ENCODE measurements at places on chromosomes 7 and 10.

DNA sequence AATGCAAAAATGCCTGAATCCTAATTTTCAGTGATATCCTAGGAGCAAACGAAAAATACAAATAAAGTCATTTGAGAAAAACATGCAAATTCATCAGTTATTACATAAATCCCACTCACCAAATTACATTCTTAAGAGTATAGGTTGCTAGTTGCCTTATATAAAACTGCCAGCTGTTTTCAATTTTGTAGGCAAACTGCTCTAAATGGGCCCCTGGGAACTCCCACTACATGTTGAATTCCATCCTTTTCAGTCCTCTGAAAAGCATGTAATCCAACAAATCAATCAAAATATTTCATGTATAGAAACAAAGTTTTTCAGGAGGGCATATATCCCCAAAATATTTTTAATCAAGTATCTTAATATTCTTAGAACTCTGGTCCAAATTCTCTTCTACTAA, 2.1 kb upstream of the JMJD1C start:
- no peak for DNase-seq

GRCh38 chr10:29254123-29255046, 34.5 kb upstream of the LYZL1 start:
- no peak for DNase-seq

DNA sequence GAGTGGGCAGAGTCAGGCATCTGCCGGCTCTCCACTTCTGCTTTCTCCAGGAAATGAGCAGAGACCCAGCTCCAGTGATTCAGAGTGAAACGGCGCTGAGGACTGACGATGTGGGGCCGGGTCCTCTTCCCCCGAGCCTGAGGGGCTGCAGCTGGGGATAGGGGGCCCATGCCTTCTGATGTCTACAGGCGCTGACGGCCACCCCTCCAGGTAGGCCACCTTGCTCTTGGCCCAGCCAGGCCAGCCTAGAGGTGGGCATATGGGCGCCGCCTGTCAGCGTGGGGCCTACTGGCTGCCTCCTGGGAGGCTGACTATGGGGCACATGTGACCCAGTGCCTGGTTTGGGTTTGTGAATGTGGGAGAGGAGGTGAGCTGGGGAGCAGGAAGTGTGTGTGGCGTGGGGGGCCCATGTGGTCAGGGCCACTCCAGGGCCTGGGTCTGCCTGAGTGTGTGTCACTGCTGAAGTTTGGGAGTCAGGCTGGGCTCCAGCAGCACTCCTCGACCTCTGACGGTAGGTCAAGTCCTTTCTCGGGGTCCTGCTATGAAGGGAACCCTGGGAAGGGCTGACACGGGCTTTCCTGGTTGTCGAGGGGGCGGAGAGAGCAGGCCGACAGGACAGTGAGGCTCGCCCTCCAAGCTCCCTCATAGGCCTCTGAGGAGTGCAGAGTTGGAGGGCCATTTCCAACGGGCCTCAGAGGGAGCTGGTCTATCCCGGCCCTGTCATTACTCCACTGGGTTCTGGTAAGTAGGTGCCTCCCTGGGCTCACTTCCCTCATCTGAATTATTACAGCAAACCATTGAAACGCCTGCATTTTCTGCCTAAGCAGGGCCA, at the start of gene WDFY4:
Gene WDFY4, plus strand, starts transcription at position 82 of the 832 bp plus-strand sequence. CDS start 24,860 bp downstream, outside the sequence.
- no peak for DNase-seq

- no peak for DNase-seq
Observed at GRCh38 chr10:22334414-22335172, 10.7 kb upstream of the SPAG6 start.

GRCh38 chr10:8035641-8036470, 18.6 kb upstream of the GATA3 start:
- DNase-seq, result peak; percentile 15

- DNase-seq, result no peak
Observed at GRCh38 chr10:120941501-120941900, 90.3 kb downstream of the WDR11 start.

DNA sequence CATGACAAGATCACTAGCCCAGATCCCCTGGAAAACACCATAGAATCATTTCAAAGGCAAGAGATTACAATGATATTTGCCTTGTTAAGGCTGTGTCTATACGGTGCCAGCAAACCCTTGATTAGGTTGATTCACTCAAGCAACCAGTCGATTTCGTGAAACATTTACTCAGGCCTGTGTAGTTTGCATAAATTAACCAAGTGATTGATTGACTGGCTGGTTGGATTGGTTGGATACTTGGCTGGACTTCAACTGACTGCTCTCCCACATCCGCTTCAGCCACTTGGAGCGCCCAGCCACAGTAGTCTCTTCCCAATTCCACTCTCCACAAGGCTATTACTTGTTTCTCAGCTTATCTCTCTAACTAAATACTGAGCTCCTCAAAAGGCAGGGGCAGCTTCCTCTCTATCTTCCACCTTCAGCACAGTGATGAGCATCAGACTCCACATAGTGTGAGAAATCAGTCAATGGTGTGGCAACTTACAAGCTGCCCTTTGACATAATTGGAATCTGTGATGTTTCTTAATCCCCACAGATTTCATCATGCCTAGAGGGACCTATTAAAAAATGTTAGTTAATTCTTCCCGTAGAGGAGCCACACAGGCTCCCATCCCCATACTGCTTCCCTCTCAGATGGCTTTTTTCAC, 217.4 kb downstream of the GRM8 start:
- DNase-seq, result peak; percentile 32

DNA sequence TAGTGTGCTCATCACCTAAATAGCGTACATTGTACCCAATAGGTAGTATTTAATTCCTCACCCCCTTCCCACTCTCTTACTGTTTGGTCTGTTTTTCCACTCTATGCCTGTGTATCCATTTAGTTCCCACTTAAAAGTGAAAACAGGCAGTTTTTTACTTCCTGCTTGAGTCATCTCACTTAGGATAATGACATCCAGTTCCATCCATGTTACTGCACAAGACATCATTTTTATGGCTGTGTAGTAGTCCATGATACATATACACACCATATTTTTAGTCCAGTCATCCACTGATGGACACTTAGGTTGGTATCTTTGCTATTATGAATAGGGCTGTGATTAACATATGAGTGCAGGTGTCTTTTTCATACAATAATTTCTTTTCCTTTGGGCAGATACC, 10.1 kb downstream of the STK17A start:
- DNase-seq, result no peak

GRCh38 chr7:8206956-8207355, 55.0 kb downstream of the ICA1 start:
- DNase-seq, result no peak

DNA sequence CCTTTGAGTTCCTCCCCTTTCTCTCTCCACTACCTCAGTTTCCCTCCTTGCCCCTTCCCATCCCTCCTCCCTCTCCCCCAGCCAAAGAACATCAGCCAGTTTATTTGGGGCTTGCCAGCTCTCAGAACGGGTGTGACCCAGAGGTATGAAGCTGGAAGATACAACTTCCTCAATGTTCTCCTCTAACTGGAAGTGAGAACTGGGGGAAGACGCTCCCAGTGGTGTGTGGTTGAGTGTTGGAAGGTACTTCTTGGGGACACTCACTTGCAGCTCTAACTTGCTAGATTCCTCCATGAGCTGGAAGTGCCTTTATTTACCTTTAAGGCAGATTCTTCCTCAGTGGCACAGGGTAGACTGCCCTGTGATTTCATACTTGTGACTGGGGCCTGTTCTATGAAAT, 110.5 kb upstream of the HABP2 start:
- DNase-seq, result no peak

DNA sequence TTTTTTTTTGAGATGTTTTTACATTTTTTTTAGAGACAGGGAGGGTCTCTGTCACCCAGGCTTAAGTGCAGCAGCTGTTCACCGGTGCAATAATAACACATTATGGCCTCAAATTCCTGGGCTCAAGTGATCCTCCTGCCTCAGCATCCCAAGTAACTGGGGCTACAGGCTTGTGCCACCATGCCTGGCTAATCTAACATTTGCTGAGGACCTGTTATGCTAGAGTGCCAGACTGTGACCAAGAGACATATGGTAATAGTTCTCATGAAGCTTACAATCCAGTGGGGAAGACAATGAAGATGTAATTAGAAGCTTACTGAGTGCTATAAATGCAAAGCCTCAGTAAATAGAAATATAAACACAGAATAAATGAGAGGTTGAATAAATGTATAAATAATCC, 17.6 kb upstream of the ORC5 start:
- DNase-seq, result no peak

GRCh38 chr10:124697443-124697836, 46.7 kb downstream of the FAM53B start:
- DNase-seq, result no peak

GRCh38 chr10:119254335-119254734, 47.0 kb downstream of the GRK5 start:
- DNase-seq, result no peak

DNA sequence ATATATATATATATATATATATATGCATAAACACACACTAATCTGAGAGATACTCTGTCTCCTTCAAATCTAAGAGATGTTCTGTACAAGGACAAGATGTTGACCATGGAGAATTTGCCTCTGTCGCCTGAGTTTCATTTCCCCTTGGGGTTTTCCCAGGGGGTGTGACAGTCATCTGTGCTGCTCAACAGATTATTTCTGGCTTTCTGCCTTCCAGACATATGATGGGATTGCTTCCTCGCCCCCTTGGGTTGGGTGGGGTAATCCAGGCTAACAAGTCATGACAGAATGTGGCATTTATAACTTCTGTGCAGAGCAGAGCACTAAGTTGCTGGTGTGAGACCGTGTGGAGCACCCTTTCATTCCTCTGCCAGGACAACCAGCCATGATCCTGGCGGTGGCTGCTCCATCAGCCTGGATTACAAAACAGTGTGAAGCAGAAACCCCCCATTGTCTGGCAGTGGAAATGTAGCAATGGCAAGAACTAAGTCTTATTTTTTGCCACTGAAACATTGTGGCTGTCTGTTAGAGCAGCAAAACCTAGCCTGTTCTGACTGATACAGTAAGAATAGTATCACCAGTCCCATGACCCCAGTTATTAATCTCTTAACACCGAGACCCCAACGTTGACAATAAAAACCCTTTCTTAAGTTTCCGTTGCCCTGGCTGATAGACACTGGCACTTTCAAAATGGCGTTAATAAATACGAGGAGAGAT, 13.7 kb upstream of the USP6NL start:
- no peak for DNase-seq

DNA sequence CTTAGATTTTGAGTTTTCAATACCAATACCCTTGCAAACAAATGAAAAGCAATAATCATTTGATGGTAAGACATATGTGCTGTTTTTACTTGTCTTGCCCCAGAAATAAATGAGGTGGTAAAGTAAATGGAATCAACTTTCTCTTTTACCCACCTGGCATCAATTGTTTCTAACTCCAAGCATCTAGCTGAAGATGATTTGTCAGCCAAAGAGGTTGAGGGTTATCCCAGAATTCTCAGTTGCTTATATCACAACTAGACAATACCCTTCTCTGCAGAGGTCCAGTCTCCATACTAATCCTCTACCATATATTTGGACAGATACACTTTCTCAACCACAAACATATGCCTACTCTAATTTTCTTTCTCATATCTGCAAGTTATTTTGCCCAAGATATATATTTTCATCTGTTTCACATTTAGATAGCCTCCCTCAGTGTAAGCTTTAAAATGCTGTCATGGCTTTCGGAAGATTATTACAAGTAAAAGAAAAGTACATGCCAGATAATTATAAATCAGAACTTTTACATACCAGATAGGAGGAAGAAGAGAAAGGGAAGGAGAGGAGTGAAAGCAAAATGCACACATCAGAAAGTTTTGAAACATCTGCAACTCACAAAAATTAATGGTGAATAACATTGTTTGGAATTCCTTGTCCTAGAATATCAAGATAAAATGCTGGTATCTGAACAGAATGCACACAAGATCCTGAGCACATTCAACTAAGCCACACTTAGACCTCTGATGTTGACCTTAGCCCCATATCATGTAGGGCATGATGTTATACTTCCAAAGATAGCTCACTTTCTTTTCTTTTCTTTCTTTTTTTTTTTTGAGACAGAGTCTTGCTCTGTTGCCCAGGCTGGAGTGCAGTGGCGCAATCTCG, 146.6 kb downstream of the REEP3 start:
- DNase-seq, result no peak

DNA sequence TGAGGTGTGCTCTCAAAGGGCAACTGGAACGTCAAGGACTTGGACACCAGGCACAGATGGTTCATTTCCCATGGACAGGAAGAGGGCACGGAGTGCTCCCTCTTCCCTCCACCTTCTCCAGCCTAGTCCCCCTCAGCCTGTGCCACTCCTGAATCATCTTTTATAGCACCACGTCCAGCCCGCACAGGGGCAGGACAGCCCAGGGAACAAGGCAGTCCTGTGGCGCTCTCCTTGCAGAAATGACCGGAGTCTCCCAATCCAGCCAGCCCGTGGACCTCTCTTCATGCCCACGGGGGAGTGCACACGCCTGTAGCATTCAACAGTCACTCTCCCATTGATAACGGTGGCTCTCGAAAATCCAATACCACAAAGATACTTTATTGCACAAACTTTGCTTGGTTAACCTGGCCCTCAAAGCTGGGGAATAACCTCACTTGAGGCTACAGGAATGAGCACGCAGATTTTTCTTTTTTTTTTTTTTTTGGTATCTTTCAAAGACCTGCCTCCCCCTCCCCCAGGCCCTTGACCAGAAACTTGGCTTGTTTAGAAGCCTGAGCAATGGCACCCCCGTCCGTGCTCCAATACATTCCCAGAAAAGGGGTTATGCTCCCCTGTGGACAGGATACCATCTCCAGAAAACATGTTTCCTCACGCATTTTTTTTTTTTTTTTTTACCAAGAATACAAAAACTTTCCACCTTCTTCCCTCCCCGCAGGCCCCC, 733 bp downstream of the PRKCQ start:
- peak; percentile 11 for DNase-seq

DNA sequence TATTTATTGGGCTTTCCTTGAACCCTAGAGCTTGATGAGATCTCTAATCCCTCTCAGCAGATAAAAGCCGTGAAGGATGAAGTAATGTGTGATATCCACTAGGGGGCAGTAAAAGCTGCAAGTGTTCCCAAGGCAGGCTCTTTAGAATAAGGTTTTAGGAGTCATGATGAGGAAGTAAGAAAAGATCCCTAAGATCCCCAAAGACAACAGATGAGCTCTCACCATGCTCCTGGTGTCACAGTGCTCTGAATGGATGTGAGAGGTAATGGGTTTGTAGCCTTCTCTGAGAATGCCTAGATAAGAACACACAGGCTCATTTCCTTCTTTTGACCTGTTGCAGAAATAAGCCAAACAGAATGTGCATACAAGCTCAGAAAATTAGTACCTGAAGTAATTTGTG, 70.4 kb upstream of the ITPRID1 start:
- peak; percentile 51 for DNase-seq

DNA sequence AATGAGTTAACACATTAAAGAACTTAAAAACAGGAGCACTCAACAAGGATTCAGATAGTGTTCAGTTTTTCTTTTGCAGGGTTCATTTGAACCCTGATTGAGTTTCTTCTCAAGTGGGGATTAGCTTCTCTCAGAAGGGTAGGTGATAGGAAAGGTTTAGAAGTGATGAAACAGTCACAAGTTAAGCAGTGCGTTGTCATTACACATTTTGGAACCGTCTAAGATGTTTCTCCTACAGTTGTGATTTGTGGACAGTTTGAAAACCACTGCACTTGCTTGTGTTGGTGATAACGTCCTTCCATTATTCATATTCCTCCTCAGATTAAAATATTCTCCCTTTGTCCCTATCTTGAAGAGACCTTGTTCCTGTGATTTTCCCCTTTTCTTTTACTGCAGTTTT, 2.7 kb downstream of the STMP1 start:
- DNase-seq, result no peak

GRCh38 chr7:7979558-7979957, 11.0 kb downstream of the GLCCI1 start:
- no peak for DNase-seq

Data from left kidney (tissue), 8 donors.